ENCODE measurements at places on chromosomes 7 and 10.
A peak's percentile ranks its signal among the peaks of the same experiment; 100 is the strongest.

DNA sequence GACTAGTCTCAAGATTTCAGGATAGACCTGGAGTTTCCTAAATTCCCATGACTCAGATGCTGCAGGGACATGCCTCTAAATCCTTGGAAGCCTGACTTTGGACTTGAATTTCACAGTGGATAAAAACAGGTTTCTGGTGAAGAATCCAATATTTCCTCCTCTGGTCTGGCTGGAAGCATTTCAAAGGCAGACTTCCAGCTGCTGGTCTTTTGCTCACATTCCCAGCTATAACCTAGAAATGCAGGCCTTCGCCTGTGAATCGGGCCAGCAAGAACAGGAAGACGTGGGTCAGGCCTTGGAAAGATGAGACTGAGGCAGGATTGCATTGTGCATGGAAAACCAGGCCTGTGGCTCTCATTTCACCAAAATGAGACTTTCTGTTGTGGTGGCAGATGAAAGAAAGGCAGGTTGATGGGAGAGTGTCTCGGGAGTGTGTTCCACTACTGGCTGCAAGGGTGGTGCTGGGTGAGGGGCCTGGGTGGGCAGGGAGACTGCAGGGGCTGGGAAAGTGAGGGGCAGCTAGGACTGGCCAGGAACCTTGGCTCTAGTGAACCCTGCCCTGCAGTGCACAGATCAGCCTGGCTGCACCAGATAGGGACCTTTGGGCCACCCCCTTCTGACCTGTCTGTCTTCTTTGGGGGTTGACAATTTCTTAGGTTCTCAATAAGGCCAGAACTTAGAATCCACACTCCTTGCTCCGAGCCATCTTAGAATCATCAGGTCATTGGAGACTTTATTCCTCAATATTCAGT is 488.8 kb upstream of the MKI67 start:
- DNase-seq, result no peak

DNA sequence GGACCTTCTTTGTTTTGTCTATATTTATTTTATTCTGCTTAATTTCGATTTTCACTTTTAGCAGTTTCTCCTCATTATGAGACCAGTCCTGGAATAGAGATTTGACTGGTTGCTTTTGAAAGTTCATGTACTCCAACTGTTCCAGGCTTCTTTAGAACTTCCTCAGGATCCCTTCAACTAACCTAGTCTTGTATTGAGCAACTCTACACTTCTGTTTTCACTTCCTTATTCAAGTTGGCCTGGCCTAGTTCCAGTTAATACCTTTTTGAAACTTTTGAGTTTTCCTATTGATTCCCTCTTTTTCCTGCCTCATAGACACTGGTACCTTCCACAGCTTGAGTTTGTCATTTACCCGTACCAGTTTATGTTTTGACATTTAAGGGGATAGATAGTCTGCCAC is 421.7 kb downstream of the ATRNL1 start:
- DNase-seq, result no peak

- no peak for DNase-seq
Measured at GRCh38 chr10:11646450-11646849, 35.0 kb upstream of the USP6NL start.

GRCh38 chr10:62148155-62148554 is 120.5 kb downstream of the RTKN2 start:
- DNase-seq, result no peak

GRCh38 chr7:45430397-45430796 is 143.8 kb upstream of the ADCY1 start:
- no peak for DNase-seq

DNA sequence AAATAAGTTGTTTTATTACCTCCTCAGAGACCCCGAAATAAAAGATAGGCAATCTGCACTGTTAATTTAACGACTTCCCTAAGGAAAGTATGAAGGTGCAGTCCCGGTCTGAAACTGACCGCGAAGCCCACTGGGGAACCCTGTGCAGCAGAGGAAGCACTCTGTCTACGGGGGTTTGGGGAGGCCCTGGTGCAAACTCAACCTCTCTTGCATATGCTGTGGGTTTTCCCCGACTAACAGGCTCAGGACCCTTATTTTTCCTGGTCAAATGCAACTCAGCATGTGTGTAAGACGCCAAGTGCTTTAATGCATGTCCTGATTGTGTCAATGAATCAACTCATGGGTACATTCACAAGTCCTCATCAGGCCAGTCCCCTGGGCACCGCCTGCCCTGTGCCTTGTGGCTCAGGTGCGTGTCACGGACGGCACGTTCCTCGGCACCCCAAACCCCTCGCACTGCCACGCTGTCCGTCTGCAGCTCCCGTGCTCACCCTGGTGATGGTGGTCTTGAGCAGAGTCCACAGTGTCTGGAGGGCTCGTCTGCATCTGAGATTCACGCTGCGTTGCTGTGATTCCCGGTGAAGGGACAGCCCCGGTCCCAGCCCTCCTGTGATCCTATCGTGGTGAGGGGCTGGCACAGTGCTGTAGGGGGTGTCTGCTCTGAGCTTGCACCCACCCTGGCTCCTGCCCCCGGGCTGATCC is 33.8 kb downstream of the JAKMIP3 start:
- peak; percentile 54 for DNase-seq

- no peak for DNase-seq
Measured at GRCh38 chr10:36476399-36476798, 649.0 kb upstream of the ANKRD30A start.

DNA sequence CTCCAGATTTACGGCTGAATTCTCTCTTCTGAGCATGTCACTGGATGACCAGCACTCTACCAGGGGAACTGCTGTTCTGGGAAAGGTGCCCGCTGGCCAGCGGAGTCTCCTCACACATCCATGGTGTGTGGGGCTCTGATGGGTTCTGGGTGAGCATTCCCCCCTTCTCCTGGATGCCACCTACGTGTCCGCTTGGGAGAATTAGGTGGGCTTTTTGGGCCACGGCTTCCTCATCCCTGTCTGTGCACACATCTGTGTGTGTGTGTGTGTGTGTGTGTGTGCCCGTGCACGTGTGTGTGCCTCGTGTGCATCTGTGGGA is 163.0 kb downstream of the DNAJB6 start:
- no peak for DNase-seq

GRCh38 chr7:70497793-70498192 is 634.2 kb upstream of the GALNT17 start:
- no peak for DNase-seq

GRCh38 chr7:149721084-149721601 is 52.2 kb downstream of the ZNF467 start:
- DNase-seq, result no peak

DNA sequence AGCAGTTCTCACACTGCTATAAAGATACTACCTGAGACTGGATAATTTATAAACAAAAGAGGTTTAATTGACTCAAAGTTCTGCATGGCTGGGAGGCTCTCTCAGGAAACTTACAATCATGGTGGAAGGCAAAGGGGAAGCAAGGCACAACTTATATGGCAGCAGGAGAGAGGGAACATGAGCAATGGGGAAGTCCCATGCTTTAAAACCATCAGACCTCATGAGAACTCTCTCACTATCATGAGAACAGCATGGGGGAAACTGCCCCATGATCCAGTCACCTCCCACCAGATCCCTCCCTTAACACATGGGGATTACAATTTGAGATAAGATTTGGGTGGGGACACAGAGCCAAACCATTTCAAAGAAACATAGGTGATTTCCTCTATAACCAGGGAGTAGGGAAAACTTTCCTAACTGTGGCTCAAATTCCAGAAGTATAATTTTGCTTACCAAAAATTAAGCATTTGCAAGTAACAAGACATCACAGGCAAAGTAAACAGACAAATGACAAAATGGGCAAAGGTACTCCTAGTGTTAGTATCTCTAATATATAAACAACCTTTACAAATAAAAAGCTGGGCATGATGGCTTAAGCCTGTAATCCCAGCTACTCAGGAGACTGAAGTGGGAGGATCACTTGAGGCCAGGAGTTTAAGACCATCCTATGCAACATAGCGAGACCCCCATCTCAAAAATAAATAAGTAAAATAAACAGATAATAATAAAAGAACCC is 88.0 kb downstream of the KBTBD2 start:
- no peak for DNase-seq

- no peak for DNase-seq
Measured at GRCh38 chr7:115754226-115754625, 276.3 kb downstream of the TFEC start.

DNA sequence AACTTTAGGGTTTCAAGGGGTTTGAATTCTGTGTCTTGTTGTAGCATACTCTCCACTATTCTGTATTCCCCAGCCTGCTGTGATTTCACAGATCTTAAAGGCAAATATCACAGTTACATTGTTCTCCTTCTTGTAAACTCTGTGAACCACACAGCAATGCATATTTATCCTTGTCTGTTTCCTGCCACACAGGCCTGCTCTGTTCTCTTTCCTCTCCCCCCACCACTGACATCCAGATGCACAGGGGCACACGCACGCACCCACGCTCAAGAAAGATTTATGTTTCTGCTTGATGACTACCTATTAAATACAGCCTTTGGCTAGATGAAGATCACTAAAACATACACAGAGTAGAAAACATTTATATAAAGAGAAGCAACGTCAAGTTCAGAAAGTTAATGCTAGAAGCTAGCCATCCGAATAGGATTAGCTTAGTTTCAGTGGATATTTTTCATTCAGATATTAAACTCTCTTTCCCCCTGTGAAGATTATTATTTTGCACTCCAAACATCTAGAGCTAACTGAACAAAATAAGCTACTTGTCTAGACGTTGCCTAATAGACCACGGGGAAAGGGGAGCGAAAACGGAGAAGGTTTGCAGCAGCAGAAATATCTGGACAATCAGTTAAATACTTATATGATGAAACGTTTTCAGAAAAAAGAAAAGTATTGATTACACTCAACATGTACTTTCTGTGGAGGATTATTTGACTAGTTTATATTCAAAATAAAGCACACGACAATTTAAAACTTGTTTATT is 193.1 kb upstream of the SEMA3C start:
- no peak for DNase-seq

DNA sequence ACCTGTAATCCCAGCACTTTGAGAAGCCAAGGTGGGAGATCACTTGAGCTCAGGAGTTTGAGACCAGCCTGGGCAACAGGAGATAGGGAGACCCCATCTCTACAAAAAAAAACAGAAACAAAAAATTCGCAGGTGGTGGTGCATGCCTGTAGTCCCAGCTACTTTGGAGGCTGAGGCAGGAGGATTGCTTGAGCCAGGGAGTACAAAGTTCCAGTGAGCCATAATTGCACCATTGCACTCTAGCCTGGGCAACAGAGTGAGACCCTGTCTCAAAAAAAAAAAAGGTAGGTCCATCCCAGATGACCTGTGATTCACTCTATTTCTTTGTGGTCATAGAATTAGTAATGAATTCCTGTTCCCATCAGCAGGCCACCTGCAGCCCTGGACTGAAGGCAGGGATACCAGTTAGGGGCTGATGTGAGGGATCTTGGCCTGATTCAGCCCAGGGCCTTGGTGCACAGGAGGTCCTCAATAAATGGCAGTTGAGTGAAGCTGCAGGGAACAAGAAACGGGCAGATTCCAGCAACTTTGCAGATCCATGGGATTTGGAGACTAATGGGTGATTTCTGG is at the start of gene MYH16:
Gene MYH16, plus strand, starts transcription at position 364 of the 570 bp plus-strand sequence.
- no peak for DNase-seq

Data from type B pancreatic cell (in vitro differentiated cells).